NCI-H2171 treated with DMSO at 0.1 percent for 48 hours (cell line): ENCODE measurements at places on chromosomes 1 and 21.

GRCh38 chr1:78223417-78224215, 177.8 kb downstream of the GIPC2 start:
- DNase-seq: no peak

- no peak for DNase-seq
These were observed 450 bp downstream of the SDE2 start for GRCh38 chr1:225998560-225999226.

DNA sequence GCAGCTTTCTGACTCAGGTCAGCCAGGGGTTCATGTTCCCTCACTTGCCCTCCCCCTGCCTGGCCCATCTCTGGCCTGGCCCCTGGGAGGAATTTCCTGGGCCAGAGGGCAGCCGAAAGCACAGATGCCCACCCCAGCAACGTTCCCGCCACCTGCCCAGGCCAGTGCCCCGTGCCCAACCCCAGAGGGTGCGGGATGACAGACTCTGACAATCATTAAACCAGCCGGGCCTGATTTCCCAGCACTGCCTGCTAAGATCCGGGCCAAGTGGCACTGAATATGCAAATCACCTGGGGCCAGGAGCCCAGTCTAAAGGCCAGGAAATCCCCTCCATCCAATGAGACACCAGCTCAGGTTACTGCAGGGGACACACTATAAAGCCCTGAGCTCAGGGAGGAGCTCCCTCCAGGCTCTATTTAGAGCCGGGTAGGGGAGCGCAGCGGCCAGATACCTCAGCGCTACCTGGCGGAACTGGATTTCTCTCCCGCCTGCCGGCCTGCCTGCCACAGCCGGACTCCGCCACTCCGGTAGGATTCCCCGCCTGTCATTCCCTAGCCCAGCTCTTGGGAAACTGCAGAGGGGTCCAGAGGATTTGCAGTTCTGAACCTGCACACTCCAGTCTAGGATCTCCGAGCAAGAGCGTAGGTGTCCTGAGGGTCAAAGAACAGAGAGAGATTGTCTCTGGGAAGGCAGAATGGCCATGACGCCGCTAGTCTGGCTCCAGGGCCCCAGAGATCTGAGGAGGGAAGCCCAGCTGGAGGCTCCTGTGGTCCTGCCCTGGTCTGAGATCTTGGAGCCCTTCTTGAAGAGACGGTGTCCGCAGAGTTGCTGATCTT, at the start of gene ELF3:
ELF3 (plus strand) TSS at position 408 of the 836 bp plus-strand sequence. CDS start 550 bp downstream, outside the sequence.
- DNase-seq: no peak

DNA sequence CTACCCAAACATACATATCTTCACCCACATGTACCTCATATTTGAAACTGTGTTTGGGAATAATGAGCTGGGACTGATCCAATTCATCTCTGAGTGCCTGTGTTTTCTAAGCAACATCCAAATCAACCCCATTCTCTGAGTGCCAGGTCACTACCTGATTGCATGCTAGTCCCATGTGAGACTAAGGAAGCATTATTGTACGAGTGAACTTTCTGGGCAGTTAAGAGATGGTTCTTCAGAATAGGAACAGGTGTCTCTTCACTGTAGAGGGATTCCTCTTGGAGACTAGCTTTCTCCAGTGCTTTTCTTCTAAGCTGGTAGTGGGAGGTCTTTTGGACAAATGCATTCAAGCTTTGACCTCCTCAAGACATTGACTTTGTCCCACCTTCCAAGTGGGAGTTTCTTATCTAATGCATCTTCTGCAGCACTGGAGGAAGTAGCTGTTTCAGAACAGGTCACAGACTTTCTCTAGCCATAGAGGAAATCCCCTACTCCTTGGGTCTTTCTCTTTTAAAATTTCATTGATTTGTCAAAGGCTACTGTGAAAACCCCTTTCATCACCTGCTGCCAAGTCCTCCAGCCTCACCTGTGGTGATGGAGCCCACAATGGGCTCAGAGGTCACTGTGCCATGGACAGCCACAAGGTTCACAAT, 172.0 kb upstream of the KIAA0040 start:
- DNase-seq: no peak

- DNase-seq: no peak
These were observed 358.0 kb upstream of the C1orf87 start for GRCh38 chr1:60431593-60431992.

GRCh38 chr1:32336591-32336932, 529 bp upstream of the MARCKSL1 start:
- DNase-seq: no peak

- DNase-seq: no peak
These were observed 256.3 kb downstream of the TPR start for GRCh38 chr1:186118724-186119123.

- no peak for DNase-seq
These were observed 1.0 kb upstream of the STRIP1 start for GRCh38 chr1:110033421-110033820.

GRCh38 chr1:45542591-45542990, 8.0 kb upstream of the AKR1A1 start:
- DNase-seq: no peak

DNA sequence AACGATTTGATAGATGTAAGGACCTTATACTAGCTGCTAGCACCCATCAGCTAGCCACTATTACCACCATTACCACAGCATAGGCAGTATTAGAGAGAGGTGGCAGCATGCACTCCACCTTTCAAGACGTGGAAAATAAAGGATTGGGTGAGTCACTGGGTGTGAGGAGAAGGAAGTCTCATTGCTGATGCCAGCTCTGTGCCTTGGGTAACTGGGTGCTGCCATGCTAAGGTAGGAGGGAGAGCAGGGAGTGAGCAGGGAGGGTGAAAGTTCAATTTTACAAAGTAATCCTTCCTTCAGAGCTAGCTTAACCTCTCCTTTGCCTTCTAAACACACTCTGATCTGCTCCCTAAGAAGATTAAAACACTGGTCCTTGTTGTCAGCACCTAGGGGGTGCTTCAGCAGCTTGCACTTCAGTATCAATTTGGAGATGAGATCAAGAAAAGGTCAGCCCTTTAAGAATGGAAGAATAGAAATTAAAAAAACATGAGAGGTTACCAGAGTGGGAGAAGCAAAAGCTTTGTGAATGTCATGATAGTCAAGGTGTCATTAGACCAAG, 1.8 kb upstream of the LIN9 start:
- DNase-seq: no peak

DNA sequence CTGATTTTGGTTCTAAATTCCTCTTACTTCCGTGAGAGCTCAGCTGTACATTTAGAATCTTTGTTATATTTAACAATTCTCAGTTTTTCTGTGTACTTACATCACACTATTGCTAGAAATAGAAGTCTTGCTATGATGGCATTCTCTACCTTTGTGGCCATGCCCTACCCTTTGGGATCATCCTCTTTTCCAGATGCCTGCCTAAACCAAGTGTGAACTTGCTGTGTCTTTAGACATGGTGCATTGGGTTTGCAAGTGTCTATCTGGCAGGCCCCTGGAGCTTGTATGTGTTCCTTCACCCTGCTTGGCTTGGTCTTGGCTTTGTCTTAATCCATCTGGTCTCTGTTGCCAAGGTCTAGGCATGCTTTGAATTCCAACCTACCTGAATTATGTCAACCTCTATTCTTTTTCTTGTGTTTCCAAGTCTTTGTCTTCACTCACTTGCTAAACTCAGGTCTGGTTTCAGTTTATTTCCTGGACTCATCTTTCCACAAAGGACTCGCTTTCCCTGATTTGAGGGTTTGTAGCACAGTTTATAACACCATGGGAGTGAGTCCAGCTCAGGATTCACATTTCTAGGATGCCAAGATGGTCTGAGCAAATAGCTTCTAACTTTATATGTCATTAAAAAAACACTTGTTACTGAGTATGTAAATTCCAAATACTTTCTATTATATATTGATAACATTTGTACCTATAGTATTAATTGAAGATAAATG, 20.6 kb upstream of the APOBEC4 start:
- no peak for DNase-seq

- DNase-seq: no peak
These were observed 3.0 kb downstream of the RAB25 start for GRCh38 chr1:156063997-156064285.

- DNase-seq: no peak
These were observed 12.5 kb downstream of the MECR start for GRCh38 chr1:29218223-29218622.

GRCh38 chr1:22077728-22078127, 25.2 kb downstream of the CDC42 start:
- no peak for DNase-seq

DNA sequence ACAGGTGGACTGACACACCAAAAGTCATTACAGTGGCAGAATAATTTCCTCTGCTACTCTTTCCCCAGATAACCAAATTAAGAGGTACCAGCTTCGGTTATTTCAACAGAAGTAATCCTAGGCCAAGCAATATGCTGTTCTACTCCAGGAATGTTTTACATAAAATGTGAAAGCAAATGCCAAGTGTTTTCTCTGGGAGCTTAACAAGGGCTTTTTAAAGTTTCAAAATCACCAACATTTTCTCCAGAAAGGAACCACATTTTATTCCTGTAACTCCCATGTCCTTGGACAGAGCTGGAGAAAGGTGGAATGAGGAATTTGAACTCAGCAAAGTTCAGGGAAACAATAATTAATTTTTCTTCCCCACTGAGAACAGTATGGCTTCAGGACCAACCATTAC, 27.2 kb downstream of the CNN3 start:
- DNase-seq: no peak

DNA sequence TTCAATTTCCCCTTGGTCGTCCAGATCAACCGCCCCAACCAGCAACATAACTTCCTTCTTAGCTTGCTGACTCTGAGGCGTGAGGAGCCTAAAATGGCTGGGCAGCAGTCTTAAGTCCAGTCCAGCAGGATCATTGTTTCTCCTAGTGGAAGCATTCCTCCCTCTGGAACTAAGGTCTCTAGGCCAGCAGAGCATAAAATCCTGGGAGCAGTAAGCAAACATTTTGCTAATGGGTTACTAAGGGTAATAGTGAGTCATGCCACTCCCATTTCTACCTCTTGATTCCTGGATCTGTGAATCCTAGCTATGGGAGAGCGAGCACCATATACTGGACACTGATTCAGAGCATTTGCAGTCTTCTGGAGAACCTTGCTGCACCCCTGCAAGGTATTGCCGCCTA, 59.9 kb downstream of the ADSS2 start:
- DNase-seq: no peak

DNA sequence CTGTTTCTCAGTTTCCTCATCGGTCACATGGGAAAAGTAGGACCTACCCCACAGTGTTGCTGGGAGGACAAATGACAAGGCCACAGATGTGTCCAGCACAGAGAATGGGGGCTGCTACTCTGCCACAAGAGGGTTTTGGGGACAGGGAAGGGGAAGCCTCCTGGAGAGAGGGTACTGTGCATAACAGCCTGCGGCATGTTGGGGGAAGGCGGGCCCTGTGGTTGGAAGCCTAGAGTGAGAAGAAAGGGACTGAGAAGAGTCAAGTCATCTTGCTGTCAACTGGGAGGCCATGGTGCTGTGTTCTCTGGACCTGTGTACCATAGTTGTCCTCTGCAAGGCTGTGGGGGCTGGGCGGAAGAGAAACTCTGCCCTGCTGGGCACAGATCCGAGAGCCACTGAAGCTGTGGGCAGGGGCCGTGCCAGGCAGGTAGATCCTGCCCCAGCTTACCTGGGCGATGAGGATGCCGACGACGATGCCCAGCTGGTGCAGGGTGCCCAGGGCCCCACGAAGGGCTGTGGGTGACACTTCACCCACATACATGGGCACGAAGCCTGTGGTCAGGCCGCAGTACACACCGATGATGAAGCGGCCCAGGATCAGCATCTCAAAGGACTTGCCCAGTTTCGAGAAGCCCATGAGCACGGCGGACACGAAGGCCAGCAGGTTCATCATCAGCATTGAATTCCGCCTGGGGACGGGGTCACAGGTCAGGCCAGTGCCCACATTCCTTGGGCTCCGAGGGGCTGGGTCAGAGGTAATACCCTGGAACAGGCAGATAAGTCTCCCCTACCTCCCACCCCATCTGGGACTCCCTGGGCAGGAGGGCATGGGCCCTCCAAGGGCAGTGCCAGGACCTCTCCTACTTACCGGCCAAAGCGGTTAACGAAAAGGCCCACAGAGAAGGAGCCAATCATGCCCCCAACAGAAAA, 28.2 kb downstream of the SLC2A1 start:
- DNase-seq: no peak

- no peak for DNase-seq
These were observed 45.9 kb downstream of the CLEC20A start for GRCh38 chr1:178450871-178451270.

DNA sequence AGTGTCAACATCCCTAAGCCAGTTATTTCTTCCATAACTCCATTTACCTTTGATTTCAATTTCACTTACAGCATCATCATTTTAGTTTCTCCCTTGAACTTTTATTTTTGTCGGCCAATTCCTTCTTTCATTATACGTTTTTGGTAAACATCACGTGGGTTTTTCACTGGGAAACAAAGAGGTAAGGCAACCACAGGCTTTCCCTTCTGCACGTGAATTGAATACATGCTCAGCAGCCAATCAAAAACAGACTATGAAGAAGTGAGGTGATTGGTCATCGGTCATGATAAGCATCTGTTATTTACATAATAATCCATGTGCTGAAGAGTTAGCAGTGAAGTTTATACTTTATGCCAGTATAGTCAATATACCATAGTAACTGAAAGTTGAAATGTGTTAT, 98.7 kb downstream of the NCAM2 start:
- no peak for DNase-seq

DNA sequence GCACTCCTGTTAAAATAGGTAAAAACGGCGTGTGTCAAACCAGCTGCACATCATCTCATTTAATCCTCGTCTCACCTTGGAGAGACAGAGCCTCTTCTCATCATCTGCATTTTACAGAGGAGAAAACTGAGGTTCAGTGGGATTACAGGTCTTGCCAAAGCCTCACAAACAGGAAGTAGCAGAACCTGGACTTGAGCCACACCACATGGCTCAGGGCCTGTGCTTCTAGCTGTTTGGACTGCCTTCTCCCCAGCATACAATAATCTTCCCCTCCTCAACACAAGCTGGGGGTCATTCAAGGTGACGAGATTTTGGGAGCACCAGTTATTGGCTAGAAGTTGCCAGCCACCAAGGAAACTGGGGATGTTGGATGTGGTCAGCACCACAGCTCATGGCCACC, 167.9 kb upstream of the ZC3H12A start:
- DNase-seq: no peak

DNA sequence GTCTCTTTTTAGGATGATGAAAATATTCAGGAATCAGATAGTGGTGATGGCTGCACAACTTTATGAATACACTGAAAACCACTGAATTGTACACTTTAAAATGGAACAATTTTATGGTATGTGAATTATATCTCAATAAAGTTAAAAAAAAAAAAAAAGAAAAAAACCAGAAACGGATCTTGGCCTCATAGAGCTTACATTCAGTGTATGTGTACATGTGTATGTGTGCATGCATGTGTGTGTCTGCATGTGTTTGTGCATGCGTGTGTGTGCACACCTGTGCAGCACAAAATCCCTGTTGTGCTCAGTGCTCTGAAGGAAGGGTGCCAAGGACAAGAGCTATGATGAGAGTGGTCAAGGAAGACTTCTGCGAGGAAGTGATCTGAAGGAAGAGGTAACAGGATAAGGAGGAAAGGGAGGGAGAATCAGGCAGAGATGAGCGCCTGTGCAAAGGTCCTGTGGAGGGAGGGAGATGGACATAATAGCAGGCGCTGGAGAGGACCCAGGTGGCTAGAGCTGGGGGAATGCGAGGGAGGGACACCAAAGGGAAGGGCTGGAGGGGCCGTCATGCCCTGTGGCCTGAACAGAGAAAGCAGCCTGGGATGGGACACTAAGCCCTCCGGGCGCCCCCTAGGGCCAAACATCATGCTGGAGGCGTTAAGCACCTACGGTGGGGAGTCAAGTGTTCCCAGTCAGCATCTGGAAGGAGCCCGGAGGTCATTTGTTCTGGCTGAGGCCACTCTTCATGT, 25.2 kb downstream of the NKAIN1 start:
- DNase-seq: no peak
